ENCODE measurements at places on chromosomes 6 and 20. TPM values are rescaled to one million over a fixed set of nuclear protein-coding genes. Genes with fewer than 3 reads are reported as not detected.

The MUC22 gene
- not detected for total RNA-seq

The GPX5 gene
- not detected for total RNA-seq

The SNX14 gene
- total RNA-seq = 32.8 TPM

The VSX1 gene
- total RNA-seq = 0.43 TPM

The SLC44A4 gene
- not detected for total RNA-seq
